Right atrium auricular region (tissue), 2 donors: ENCODE measurements at places on chromosomes 1 and 21.

GRCh38 chr21:42411197-42411869 is 7.6 kb downstream of the UBASH3A start:
- no peaks in the 10 kb centered on the region for H3K27me3 ChIP-seq
- H3K27ac ChIP-seq: no peak overlapping the region
- no peak overlapping the region for H3K4me3 ChIP-seq
- no peaks in the 10 kb centered on the region for H3K4me1 ChIP-seq
- no peak for DNase-seq

DNA sequence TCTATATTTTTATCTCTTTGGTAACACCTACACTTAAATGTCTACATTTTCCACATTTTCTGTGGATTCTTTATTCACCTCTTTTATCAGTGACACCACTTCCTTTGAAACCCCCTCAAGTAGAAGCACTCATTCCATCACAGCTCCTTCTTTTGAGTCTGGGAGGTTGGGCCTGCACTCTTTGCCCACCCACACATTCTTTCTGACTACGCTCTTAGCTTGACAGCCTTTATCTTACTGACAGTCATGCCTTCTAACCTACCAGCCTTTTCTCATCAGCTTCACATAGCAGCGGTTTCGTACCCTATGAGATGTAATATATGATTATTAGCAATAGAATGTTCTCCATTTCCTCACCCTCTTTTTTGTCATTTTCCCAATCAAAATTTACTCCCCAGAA is 151.9 kb downstream of the TNFSF18 start:
- H3K36me3 ChIP-seq: no peaks in the 10 kb centered on the region
- DNase-seq: no peak
- H3K27ac ChIP-seq: no peak overlapping the region
- no peak overlapping the region for H3K4me3 ChIP-seq
- H3K27me3 ChIP-seq: no peaks in the 10 kb centered on the region

GRCh38 chr1:27132624-27133023 is 22.3 kb downstream of the SLC9A1 start:
- DNase-seq: no peak
- peak overlapping the region; percentile 66 for H3K27ac ChIP-seq
- no peaks in the 10 kb centered on the region for H3K36me3 ChIP-seq
- H3K4me3 ChIP-seq: no peak overlapping the region

DNA sequence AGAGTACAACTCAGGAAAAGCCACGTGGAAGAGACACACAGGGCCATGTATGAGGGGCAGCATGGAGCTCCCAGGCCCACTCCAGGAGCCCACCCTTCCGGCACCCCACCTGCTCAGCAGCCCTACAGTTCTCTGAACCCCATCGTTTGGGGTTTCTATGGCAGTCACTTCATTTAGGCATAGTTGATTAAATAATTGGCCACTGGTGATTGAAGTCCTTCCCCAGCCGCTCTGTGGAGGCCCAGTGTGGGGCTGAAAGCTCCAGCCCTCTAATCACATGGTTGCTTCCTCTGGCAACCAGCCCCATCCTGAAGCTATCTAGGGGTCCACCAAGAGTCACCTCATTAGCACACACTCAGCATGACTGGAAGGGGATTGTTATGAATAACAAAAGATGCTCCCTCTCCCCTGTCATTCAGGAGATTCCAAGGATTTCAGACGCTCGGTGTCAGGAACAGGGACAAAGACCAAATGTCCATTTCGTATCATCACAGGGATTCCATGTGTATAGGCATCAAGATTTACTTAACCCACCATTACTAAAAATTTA is 12.2 kb upstream of the S100A7A start:
- no peaks in the 10 kb centered on the region for H3K36me3 ChIP-seq
- no peaks in the 10 kb centered on the region for H3K4me1 ChIP-seq
- no peak for DNase-seq
- H3K4me3 ChIP-seq: no peak overlapping the region
- no peak overlapping the region for H3K27ac ChIP-seq

DNA sequence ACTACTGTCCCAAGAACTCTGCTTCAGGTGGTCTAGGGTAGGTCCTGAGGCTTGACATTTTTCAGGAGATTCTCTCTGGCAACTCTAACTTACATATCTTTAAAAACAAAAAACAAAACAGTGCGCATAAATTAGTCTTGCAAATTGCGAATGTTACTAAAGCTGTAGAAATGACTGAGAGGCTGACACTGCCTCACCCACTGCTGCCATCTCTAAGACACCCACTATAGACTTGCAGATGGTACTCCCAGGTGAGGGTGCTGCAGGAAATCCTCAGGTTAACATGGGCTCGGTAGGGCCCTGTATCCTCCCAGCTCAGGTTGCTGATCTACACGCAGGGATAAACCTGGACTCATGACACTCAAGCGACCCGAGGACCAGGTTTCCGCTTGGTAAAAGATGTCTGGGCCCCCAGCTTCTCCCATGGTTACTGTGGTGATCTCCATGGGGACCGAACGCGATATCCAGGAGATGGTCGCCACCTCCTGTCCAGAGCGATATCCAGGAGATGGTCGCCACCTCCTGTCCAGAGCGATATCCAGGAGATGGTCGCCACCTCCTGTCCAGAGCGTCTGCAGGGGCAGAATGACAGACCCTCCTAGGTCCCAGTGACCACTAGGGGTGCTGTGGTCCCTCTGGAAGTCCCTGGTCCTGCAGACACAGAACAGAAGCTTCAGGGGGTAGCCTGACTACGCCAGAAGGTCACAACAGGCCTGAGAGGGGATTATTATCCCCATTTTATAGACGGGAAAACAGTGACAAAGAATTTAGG is 16.2 kb upstream of the LY9 start:
- no peaks in the 10 kb centered on the region for H3K36me3 ChIP-seq
- no peak overlapping the region for H3K27ac ChIP-seq
- H3K27me3 ChIP-seq: no peaks in the 10 kb centered on the region
- no peak overlapping the region for H3K4me3 ChIP-seq
- no peak for DNase-seq
- no peaks in the 10 kb centered on the region for H3K4me1 ChIP-seq

DNA sequence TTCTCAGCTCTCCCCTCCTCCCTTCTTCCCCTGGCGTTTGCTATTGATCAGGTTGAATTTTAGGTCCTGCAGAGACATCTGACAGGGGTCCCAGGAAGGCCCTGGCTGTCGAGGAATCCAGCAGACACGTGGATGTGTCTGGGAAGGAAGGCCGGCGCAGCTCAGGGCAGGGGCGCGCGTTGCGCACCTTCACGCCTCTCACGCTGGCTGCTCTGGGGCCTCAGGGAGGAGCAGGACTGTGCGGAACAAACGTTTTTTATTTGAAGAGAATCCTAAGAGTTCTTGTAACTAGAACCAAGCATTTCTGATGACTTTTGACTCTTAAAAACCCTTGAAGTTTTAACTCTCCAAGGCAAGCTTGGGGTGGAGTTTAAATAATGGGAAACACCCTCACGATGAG is 54.2 kb downstream of the SLC37A1 start:
- H3K36me3 ChIP-seq: no peaks in the 10 kb centered on the region
- no peak overlapping the region for H3K4me3 ChIP-seq
- H3K27ac ChIP-seq: no peak overlapping the region
- DNase-seq: no peak
- H3K4me1 ChIP-seq: no peaks in the 10 kb centered on the region

GRCh38 chr1:183002267-183002666 is 21.0 kb upstream of the LAMC1 start:
- no peak overlapping the region for H3K27ac ChIP-seq
- no peaks in the 10 kb centered on the region for H3K4me1 ChIP-seq
- H3K27me3 ChIP-seq: no peaks in the 10 kb centered on the region
- H3K36me3 ChIP-seq: no peaks in the 10 kb centered on the region

DNA sequence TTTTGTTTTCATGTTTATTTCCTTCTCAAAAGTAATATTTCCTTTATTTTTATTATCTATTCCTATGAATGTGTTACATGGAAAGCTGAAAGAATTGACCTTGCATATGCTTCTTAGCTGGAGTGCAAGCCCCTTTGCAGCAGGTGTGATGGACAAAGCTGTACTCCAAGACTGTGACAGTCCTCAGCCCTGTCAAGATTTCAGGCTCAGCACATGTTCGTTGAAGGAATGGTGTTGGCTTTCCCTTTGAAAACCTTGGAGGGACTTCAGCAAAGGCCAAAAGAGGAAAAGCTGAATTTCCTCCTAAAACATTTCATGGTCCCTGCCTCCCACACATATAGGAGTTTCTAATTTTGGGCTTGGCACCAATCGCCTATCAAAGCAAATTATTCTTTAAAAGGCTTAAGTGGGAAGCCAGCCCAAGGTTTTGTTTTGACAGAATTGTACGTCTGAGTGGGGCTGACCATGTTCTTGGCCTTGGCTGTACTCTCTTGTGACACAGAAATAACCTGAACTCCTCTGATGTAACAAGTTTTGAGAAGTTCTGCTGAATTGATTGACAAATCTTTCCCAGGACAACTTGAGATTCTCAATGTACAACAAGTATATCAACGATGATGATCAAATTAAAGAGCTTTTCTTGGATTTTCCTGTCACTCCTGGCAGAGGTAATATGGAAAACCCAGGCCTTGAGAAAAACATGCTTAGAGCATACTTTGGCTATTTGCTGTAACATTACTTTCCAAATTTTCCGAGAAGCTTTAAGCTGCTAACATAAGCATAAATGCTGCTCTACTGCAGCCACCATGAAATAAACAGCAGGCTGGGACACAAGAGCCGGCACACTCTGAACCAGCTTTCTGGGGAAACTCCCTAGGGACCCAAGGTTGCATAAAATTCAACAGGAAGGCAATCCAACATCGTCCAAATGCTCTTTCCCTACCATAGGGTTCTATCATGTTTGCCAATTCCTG is 135.7 kb upstream of the ZNF648 start:
- H3K4me3 ChIP-seq: no peak overlapping the region
- peak overlapping the region; percentile 62 for H3K27ac ChIP-seq
- peaks cover 13% of the 10 kb centered on the region for H3K4me1 ChIP-seq
- no peaks in the 10 kb centered on the region for H3K36me3 ChIP-seq

DNA sequence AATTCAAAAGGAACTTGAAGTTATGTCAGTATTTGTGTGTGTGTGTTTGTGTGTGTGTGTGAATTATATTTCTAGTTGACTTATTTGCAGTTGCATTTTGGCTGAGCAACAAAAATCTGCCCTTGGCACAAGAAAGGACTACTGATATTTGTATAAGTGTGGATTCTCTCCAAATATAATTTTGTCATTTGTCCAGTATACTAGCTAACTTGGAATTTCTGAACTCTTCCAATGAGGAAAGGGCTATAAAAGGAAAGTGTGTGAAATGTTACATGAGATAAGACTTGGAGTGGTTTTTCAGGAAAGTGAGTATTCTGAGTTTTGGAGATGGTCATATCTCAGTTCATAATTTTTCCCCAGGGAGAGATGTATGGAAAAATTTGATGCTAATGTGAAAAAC is 1384.1 kb upstream of the B3GALT2 start:
- H3K27ac ChIP-seq: no peak overlapping the region
- no peak for DNase-seq
- no peaks in the 10 kb centered on the region for H3K4me1 ChIP-seq
- no peaks in the 10 kb centered on the region for H3K27me3 ChIP-seq
- H3K4me3 ChIP-seq: no peak overlapping the region

- peaks cover 13% of the 10 kb centered on the region for H3K36me3 ChIP-seq
- DNase-seq: peak; percentile 28
Measured at GRCh38 chr1:167635941-167636340, 5.9 kb downstream of the RCSD1 start.

- H3K4me3 ChIP-seq: no peak overlapping the region
- DNase-seq: no peak
- peaks cover 24% of the 10 kb centered on the region for H3K4me1 ChIP-seq
- H3K27me3 ChIP-seq: no peaks in the 10 kb centered on the region
- H3K27ac ChIP-seq: no peak overlapping the region
Measured at GRCh38 chr1:212669102-212669501, 30.5 kb downstream of the BATF3 start.

DNA sequence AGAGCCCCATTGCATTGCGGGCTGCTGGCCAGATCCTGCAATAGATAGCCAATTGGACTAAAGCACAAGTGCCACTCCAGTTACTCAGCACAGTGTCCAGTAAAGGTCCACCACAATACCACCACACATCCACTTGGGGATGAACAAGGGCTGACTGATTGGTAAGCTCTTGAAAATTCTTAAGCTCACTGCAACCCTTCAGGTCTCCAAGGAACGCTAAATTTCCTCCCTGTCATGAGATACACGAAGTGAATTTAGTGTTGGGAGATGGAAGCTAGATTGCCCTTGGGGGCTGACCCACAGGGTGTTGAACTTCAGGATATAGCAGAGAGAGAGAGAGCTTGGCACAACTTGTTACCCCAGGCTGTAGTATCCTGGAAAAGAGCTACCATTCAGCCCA is 9.8 kb upstream of the AADACL3 start:
- no peak overlapping the region for H3K4me3 ChIP-seq
- no peak for DNase-seq
- no peaks in the 10 kb centered on the region for H3K27me3 ChIP-seq

DNA sequence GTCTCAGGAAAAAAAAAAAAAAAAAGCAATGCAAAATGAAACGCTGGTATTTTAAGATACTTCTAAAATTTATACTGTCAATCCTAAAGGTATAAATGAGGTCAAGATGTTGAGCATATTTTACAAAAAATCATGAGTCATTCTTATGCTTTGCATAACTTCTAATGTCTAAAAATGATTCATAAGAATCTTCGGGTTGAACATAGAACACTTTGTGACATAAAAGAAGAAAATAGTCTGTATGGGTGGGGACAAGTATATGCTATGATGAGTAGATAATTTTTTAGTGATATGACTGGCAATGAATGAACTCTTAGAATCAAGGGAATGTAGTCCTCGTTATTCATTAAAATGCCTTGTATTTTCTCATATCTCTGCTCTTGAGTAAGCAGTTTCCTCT is 416.9 kb upstream of the USP24 start:
- H3K4me3 ChIP-seq: no peak overlapping the region
- DNase-seq: no peak
- H3K4me1 ChIP-seq: peaks cover 5% of the 10 kb centered on the region
- no peak overlapping the region for H3K27ac ChIP-seq
- no peaks in the 10 kb centered on the region for H3K36me3 ChIP-seq
- H3K27me3 ChIP-seq: no peaks in the 10 kb centered on the region

GRCh38 chr1:204746838-204747442 is 61.4 kb upstream of the LRRN2 start:
- H3K27me3 ChIP-seq: no peaks in the 10 kb centered on the region
- no peaks in the 10 kb centered on the region for H3K4me1 ChIP-seq
- H3K27ac ChIP-seq: no peak overlapping the region
- no peak for DNase-seq

- H3K27ac ChIP-seq: no peak overlapping the region
- DNase-seq: no peak
- no peaks in the 10 kb centered on the region for H3K4me1 ChIP-seq
Measured at GRCh38 chr1:93087532-93087931, 8.4 kb downstream of the MTF2 start.
